ENCODE measurements at places on chromosomes 13 and 19.

DNA sequence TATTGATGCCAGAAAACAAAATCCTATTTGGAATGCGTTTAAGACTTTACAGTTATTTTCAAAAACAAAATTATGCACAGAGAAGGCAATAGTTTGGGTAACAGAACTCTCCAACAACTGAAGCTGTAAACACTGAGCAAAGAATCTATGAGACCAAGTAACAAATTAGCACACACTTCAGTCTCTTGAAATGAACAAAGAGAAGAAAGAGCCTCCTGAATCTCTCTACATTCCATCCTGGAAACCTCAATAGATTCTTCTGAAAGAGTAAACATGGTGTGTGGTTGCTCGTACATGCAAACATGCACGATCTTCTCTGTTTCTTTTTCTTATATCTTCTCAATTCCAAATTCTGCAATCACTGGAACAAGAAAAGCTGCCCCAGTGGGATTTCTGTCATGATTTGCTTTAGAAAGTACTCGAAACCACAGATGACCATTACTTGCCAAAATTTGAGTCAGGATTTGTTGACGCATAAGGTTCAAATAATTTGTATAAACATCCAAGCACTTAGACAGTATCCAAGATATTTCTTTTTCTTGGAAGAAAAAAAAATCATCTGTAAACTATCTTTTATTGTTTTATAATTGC lies 137.9 kb upstream of the DACH1 start:
- no peak for DNase-seq

DNA sequence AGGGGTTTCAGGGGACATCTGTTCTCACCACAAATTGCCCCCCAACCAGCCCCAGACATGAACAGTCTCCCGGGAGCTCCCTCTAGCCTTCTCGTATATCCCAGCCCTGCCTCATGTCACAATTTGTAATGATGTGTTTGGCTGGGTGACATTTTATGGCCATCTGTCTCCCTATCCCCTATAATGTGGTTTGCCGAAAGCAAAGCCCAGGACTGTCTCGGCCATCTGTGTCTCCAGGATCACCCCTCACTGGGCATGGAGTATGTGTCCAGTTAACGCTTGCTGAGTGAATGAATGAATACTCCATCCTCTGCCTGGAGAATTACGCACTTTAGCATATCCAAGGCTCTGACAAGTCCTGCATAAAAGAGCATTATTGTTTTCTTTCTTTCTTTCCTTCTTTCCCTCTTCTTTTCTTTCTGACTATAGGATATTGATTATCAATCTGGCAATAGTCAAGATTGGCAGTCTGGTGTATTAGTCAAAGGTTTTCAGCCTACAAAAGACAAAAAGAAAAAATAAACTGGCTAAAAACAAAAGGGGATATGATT lies 15.1 kb downstream of the HPN start:
- DNase-seq = no peak

DNA sequence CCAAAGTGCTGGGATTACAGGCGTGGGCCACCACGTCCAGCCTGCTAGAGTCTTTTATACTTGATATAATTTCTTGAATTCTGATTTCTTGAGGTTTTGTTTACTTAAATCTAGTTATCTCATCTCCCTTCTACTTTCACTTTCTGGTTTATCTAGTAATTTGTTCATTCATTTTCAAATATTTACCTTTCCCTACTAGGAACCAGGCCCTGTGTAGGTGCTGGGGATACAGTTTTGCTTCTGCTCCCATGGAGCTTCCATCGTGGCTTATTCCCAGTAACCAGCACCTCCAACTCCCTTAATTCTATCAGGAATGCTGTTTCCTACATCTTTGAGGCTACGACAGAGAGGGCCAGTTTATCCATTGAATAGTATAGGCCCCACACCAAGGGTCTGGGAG lies 24.1 kb upstream of the TRIM13 start:
- DNase-seq = no peak

DNA sequence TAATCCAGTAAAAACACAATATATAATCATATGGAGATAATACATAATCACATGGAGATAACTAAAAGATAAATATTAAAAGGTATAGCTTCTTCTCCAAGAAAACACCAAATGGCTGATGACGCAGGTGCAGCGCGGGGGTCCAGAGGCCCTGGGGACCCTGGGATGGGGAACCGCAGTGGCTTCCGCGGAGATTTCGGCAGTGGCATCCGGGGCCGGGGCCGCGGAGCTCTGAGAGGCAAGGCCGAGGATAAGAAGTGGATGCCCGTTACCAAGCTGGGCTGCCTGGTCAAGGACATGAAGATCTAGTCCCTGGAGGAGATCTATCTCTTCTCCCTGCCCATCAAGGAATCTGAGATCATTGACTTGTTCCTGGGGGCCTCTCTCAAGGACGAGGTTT lies 10.5 kb downstream of the ZNF44 start:
- DNase-seq = no peak

GRCh38 chr19:49502866-49503581 lies 6.8 kb downstream of the RPS11 start:
- DNase-seq = peak; percentile 59

- no peak for DNase-seq
These were observed 73.6 kb upstream of the STK24 start for GRCh38 chr13:98650396-98651107.

DNA sequence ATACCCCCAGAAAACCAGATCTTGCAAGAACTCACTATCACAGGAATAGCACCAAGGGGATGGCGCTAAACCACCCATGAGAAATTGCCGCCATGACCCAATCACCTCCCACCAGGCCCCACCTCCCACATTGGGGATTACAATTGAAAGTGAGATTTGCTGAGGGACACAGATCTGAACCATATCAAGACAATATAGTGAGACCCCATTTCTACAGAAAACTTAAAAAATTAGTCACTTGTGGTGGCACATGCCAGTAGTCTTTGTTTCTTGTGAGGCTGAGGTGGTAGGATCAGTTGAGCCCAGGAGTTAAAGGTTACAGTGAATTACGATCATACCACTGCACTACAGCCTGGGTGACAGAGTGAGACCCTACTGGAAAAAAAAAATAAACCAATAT lies 9.7 kb downstream of the DNAJC15 start:
- no peak for DNase-seq

DNA sequence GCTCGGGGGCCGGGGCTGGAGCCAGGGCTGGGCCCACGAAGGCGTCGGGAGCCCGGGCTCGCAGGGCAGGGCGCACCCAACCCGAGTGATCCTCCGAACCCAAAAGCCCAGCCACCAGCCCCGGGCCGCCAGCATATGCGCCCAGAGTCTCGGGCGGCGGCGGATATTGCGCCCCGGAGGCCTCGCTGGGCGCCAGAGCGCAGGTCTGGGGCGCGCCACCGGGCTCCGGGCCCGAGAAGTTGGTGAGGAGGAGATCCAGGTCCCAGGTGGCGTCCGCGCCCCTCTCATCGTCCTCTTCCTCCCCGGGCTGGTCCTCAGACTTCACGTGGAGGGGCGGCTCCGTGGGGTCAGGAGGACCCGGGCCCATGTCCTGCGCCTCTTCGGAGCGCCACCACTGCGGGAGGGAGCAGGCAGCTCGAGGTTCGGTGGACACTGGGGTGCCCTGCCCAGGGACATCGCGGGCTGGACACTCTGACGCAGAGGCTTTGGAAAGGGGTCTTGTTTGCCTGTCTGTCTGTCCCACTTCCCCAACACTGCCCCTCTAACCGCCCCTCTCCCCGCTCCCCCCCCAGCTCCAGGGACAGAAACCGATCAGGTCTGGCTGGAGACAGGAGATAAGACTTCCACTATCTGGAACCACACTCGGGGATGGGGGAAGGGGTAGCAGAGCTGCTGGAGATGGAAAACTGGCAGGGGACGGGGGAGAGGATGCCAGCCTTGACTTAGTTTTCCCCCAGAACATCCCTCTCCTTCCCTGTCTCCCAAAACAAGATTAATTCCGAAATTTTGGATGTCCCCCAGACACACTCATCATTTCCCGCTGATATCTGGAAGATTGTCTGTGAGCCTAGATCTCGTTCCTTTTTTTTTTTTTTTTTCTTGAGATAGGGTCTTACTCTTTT lies 1.0 kb downstream of the KLF1 start:
- no peak for DNase-seq

GRCh38 chr13:73059460-73060250 lies 850 bp downstream of the KLF5 start:
- no peak for DNase-seq

GRCh38 chr19:32197896-32198882 lies 147.2 kb upstream of the ZNF507 start:
- DNase-seq = no peak

DNA sequence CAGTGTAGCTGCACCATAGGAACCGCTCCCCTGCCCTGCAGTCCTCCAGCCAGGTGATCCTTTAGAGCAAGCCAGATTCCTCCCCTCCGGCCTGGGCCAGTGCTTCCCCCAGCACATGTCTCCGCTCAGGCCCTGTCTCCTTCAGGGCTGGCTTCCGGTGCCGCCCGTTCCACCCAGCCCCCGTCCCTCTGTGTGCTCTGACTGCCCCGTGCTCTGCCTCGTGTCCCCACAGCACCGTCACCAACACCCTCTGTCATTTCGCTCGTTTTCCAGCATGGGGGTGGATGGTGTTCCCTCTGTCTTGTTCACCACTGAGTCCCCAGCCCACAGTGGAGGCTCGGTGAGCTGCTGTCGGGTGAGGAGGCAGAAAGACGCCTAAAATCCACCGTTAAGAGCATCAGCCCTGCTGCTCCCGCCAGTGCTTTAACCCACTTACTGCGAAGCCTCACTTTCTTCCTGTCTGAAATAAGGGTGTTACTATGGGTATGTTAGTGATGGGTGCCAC lies 54.5 kb downstream of the TSSK6 start:
- peak; percentile 54 for DNase-seq

DNA sequence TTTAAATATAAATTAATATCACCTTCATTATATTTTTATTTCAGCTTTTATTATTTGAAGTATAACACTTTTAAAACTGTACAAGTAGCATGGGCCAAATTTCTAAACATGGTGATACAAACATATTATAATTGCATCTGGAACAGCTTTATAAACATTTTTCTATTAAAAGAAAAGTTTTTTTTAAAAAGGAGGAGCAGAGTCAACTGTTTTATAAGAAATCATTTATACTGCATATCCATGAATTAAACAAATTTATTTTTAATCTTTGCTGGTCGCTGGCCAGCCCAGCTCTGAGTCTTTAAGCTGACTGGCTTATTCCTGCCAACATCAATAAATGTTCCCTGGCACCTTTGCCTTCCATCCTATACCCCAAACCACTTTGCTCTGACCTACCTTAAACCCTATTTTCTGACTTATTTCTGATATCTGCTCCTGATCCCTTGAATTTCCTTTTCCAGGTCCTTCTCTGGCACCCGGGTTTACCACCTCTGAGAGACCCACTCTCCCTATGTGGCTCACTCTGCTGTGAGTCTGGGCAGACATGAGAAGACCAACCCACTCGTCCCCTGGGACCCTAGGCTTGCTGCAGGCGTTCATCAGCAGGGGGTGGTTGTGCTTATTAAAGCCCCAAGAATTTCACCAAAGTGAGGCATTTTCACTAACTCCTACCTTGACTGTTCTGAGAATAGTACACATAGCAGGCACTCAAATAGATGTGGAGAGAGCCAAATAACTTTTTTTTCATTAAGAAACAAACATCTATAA lies 220.3 kb downstream of the KLF12 start:
- no peak for DNase-seq

GRCh38 chr13:98192008-98192407 lies 14.9 kb upstream of the RNF113B start:
- DNase-seq = no peak

DNA sequence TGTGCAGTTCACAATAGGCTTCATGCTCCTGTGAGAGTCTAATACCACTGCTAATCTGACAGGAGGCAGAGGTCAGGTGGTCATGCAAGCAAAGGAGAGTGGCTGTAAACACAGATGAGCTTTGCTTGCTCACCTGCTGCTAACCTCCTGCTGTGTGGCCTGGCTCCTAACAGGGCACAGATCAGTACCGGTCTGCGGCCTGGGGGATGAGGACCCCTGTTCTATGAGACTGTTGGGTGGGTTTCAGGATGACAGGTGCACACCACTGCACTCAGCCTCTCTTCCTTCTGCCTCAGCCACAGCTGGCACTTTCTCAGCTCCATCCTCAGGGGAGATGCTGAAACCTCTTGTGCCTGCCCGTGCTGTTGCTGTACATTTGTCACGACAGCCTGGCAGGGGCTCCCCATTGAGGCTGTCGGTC lies 9.7 kb downstream of the CLEC4G start:
- no peak for DNase-seq

GRCh38 chr19:2500156-2500555 lies 24.2 kb downstream of the GADD45B start:
- DNase-seq = no peak

GRCh38 chr13:113138792-113139551 lies 16.4 kb downstream of the F10 start:
- DNase-seq = no peak

GRCh38 chr13:76654263-76654662 lies 231.9 kb downstream of the KCTD12 start:
- DNase-seq = no peak

GRCh38 chr19:55352549-55353145 lies 1.9 kb downstream of the COX6B2 start:
- DNase-seq = no peak

DNA sequence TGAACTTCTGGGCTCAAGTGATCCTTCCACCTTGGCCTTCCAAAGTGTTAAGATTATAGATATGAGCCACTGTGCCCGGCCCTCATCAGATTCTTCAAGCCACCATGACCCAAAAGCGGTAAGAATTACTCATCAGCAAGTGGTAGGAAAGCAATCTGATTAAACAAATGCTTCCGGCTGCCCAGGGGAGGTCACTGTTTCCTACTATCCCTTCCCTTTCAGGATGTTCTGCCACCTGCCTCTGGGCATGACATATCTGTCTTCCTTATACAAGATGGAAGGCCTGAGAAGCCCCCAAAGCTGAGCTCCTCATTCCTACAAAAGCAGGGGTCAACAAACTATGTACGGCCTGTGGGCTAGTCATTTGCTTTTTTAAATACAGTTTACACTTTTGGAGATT lies 7.0 kb downstream of the ABHD8 start:
- no peak for DNase-seq

DNA sequence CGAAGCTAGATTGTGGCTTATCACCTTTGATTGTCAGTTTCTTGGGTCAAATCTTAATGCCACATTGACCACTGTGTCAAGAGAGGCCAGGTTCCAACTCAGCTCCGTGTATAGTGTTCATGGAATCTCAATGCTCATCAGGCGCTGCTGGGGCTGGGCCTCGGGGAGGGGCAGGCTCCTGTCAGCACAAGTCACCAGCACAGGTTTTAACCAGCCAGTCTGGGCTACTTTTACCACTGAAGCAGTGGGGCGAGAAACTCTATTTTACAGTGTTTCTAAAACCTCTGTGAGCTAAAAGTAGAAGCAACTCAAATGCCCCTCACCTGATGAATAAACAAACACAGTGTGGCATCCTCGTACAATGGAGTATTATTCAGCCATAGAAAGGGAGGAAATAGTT lies 118.7 kb upstream of the GJB6 start:
- no peak for DNase-seq

DNA sequence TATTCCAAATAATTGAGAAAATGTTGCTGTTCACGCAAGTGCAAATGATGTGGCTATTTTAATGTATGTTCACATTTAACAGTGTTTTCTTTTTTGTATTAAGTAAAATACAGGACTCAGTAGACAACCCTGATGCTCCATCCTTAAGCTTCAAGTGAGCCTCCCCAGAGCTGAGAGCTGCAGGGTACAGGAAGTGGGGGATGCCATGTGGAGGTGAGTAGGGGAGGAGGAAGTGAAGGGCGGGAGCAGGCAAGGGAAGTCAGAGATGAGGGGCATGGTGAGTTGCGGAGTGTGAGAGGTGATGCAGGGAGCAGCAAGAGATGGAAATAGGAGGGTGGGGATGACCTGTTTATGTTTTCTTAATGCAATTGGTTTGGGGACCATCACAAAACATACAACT lies 711.0 kb downstream of the UQCRFS1 start:
- DNase-seq = no peak
